ENCODE measurements at places on chromosomes 11 and 22. TPM values are rescaled to one million over a fixed set of nuclear protein-coding genes. Genes with fewer than 3 reads are reported as not detected.

DNA sequence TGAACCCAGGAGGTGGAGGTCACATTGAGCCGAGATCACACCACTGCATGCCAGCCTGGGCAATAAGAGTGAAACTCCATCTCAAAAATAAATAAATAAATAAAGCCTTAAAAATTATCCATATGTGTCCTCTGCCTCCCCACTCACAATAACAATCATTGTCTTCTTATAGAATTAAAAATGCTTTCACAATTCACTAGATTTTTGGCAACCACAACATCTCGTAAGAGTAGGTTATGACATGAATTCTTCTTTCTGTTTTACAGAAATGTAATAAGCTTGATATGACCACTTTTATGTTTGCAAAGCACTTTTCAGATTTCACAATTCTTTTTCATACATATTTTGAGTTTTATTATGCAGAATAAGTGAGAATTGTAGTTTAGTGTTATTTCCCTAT lies 54.5 kb upstream of the HSPA8 start:
- DNase-seq = no peak

Gene LGR4
- total RNA-seq = 51.5 TPM

GRCh38 chr22:34570408-34570807 lies 495.6 kb upstream of the ISX start:
- DNase-seq = no peak

Gene SNAP29
- 20.0 TPM for total RNA-seq

GRCh38 chr11:135073870-135074269 lies 661.8 kb upstream of the B3GAT1 start:
- no peak for DNase-seq

- peak; percentile 46 for DNase-seq
These were observed at the start of gene KCNA4 for GRCh38 chr11:30016588-30017363. KCNA4 (minus strand) TSS chr11:30017030; CDS start chr11:30012678, 4,352 bp downstream.

- DNase-seq = no peak
These were observed 545.4 kb downstream of the TBC1D22A start for GRCh38 chr22:47307822-47308221.

DNA sequence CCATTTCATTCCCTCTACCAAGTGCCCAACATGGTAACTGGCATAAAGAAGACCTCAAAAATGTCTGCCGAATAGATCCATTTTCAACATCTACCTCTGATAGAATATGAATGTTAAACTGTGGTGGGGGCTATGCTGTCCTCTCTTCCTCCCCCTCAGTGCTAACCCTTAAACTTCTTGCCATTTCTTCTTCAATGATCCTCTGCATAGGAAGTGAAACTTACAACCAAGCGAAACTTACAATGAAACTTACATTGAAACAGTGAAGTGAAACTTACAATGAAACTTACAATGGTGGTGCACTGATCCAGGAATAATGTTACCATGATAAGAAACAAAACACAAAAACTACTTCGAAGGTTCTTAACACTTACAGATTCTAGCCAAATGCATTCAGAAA lies 4.7 kb downstream of the RTCB start:
- DNase-seq = no peak

- DNase-seq = no peak
These were observed 27.9 kb upstream of the SUSD2 start for GRCh38 chr22:24153353-24153752.

GRCh38 chr22:26082866-26083265 lies 86.4 kb upstream of the SEZ6L start:
- no peak for DNase-seq

DNA sequence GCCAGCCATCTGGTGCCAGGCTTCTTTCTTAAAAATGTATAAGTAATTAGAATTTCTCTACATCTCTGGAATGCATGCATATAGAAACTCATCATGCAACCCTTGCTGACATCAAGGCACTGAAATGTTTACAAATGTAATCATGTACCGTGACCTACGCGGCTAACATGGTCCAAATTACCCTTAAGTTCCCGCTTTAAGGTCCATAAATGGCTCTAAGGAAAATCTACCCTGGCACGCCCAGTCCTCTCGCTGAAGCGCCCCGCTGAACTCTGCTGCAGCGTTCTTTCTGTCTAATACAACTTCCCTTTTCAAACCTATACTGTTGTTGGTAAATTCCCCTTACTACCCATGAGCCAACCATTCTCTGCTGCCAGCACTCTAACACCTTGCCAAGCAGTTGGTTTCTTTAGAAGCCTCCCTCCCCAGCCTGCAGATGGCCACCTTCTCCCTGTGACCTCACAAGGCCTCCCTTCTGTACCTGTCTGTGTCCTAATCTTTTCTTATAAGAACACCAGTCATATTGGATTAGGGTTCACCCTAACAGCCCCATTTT lies 13.5 kb upstream of the HMOX1 start:
- no peak for DNase-seq
